ENCODE measurements at places on chromosomes 16 and 17.

DNA sequence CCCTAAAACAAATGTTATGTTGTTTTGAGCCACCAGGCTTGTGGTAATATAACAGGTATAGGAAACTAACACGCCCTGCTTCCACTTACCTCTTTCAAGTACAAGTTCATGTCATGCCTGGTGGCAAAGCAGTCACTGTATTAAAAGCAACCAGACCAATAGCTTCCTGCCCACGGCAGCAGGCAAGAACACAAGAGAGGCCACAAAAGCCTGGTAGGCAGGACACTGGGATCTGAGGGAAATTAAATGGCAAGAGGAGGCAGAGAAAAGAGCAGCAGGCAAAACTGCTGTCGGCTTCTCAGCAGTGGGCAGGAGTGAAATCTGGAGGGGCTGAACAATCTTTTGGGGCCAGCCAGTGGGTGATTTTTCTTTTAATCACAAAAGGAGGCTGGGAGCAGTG lies 2.2 kb downstream of the CYTH1 start:
- DNase-seq, result peak; percentile 43

DNA sequence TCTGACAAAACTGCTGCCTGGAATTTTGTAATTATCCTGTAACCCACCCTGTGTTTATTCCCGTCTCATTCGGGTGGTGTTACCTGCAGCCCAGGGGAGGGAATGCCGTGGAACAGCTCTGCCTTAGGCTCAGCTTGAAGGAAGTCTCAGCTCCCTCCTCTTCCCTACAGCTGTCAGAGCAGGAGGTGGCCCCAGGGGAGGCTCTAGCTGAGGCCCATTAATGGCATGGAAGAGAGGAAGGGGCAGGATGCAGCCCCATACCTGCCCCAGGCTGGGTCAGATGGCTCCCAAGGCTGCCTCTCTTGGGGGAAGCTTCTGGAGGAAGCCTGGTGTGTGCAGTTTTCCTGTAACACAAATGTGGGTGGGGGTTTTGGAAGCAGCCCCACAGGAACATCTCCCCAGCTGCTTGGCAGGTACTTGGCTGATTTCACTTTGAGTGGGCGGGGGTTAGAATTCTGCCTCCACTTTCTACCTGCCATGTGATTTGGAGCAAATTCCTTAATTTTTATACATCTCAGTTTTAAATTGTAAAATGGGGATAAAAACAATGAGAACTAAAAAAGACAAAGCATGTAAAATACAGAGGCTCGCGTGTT lies 103.9 kb downstream of the MGAT5B start:
- no peak for DNase-seq

DNA sequence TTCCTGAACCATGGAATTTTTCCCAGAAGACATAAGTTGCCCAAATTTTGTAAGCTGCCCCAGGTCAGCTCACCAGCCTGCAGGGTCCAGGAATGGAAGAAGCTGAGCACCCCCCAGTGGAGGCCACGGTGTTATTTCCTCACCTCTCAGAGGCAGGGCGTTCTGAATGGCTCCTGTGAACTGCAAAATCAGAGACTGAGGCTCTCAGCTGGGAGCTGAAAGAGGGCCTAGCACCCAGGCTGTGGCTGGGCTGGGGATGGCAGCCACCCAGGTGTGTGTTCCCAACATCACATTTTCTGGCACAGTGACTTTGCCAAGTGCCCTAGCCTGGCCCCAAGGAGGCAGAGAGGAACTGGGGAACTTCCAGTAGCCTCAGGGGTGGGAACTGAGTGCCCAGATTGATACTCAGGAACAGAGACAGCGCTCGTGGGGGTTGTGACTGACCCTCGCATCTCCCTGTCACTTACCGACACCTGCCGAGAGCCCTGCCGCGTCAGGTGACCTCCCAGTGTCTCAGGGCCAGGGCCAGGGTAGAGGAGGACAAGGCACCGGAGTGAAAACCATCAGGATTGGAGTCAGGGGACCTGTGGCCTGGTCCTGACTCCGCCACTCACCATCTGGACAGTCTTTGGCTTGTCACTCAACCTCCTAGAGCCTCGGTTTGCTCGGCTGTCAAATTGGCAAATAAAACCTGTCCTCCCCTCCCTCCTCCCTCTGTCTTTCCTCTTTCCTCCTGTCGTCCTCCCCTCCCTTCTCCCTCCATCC lies 11.3 kb downstream of the CACNG4 start:
- DNase-seq, result no peak

- no peak for DNase-seq
These were observed 97.4 kb upstream of the CACNG5 start for GRCh38 chr17:66737524-66737923.

GRCh38 chr17:58402047-58402446 lies 15.3 kb downstream of the RNF43 start:
- DNase-seq, result no peak

DNA sequence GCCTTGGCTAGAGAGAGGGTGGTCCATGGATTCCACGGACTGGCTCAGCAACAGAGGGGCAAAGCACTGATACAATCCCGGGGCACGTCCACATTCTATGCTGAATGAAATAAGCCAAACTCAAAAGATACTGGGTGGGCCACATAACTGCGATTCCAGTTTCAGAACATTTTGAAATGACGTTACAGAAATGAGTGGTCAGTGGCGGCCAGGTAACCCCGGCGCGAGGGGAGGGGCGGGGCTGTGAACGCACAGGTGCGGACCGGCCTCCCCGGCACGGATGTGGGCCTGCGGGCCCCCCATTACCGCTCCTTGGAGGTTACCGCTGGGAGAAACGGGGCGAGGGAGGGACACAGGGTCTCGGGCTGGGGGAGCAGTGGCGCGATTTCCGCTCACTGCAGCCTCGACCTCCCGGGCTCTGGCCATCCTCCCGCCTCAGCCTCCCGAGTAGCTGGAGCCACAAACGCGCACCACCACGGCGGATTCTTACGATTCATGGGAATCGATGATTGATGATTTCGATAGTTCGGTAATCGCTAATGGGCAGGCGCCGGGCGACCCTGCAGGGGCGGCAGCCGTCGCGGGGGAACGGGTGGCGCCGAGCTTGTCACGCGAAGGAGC lies 559 bp downstream of the MVD start:
- peak; percentile 68 for DNase-seq

- no peak for DNase-seq
These were observed 91.3 kb downstream of the MAF start for GRCh38 chr16:79509211-79509631.

DNA sequence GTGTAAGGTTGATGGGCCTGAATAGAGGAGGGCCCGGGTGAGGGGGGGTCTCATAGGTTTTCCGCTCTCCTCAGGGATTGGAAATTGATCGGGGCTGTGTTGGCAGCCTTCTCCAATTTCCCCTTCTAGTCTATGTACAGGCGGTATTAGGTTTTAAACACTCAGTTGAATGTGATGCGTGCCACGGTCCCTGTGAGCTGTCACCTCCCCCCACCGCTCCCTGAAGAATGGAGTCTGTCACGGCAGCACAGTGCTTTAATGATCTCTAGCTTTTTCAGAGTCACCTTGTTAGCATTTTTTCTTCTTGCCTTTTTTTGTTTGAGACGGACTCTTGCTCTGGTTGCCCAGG lies 800 bp downstream of the COX4I1 start:
- DNase-seq, result no peak

- DNase-seq, result peak; percentile 70
These were observed 891 bp downstream of the CORO1A start for GRCh38 chr16:30184096-30184890.

- no peak for DNase-seq
These were observed 71.1 kb upstream of the AMZ2 start for GRCh38 chr17:68176718-68177117.

- peak; percentile 94 for DNase-seq
These were observed at the start of gene EPOP for GRCh38 chr17:38674749-38675615. TSS of gene EPOP (minus strand) at chr17:38674957. CDS start at chr17:38674495, 462 bp downstream.

DNA sequence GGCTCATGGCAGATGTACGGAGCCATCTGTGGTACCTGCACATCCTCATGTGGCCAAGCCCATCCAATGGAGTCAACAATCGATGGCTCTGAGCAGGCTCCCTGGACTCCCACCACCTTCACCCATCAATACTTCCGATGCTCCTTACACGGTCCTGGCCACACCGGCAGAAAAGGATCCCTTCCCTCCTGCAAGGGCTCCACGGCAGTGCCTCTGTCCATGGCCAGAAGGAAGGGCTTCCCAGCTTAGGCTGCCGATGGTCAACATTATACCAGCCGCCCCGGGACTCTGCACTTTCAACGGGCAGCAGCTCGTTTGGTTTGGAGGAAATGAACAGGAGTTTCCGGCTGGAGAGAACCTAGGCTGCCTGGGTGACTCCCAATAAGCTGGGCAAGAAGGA lies 13.2 kb downstream of the SLX4 start:
- no peak for DNase-seq

- no peak for DNase-seq
These were observed 56.4 kb downstream of the ABR start for GRCh38 chr17:1123393-1123831.

DNA sequence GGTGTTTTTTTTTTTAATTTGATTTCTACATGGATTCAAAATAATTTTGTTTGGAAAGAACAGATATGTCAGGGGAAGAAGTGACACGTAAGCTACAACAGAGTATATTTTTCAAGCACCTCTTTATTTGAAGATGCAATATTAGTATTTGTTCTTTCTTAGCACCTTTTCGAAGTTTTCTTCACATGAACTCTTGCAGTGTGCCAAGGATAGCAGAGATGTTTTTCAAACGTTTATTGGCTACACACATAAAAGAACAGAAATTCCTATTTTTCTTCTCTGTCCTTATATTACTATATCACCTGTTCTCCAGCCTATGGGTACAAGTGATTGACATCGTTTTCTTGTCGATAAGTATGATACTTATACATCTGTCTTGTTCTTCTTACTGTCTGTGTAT lies 192.7 kb upstream of the TBX2 start:
- DNase-seq, result no peak

DNA sequence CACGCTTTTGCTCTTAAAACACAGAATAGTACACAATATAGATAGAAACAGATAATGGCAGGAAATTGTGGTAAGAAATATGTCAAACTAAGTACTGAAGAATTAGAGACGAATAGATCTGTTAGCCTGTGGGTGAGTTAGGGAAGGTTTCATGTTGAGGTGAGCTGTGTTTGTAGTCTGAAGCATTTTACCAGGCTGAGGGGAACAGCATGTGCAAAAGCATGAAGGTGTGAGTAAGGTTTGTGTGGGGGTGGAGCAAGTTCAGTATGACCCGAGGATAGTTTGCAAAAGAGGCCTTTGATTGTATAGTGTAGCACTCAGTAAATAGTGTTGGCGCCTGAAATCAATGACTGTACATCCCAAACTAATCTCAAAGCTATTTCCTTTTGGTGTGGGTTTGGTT lies 13.8 kb downstream of the IGSF6 start:
- no peak for DNase-seq

DNA sequence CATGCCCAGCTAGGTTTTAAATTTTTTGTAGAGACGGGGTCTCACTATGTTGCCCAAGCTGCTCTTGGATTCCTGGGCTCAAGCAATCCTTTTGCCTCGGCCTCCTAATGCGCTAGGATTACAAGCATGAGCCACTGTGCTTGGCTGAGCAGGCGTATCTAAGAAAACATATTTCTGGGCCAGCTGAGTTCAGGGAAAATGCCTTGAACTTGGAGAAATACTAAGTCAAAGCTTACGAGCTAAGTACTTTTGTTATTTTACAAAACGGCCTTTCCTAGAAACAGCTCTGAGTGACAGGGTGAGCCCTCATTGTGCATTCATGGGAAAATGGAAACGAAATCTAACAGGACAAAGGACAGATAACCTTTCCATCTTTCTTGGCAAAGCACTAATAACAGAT lies 24.7 kb downstream of the DNAI2 start:
- DNase-seq, result no peak

GRCh38 chr17:15263206-15263579 lies 1.9 kb downstream of the PMP22 start:
- peak; percentile 78 for DNase-seq

DNA sequence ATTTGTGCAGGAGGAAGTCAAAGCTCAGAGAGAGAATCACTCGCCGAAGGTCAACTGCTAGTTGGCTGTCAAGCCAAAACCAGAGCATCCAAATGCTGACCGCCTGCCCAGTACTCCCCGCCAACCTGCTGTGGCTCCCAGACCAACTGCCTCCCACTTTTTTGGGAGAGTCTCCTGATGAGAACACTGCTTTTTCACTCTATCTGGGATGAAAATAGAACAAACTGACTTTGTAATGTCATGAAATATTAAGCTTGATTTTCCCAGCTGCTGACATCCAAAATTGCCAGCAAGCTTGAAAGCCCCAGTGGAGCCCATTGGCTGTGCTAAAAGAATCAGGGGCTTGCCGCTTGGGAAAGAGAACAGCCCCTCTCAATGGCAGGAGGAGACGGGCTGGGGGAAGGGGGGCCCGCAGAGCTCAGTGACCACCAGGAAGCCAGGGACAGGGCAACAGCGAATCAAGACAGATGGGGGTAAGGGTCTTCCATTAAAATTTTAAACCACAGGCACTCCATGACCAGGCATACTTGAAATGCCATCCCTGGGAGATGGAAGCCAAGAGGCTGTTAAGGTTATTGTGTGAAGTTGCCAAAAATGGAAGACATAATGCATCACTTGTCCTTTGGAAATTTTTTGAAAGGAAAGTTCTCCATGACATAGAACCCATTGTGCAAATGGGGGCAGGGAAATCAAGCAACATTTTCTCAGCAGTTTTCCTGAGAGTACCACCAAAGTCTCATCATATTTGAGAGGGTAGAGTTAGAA lies 125.7 kb upstream of the CDH5 start:
- DNase-seq, result no peak

DNA sequence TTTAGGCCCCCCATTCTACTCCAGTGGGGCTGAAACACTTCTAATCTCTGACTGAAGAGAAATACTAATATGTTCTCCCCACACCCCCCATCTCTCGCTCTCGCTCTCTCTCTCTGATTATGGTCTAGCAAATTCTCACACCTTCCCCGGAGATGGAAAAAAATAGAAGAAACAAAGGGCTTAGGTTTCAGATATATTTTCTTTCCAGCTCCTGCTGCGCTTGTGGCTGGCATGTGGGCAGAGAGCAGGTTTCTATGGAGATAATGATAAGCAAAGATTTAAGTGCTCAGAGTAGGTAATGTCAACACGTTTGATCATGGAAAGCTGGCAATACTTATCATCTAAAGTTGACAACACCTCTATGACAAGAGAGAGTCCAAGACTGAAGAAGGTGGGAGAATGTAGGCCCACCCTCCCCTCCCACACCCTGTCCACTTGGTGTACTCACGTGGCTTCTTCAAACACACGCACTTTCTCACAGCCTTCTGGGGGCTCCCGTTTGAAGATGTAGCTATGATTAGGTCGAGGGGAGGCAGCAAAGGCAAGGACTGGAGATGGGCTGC lies 8.0 kb upstream of the SLC35B1 start:
- no peak for DNase-seq

DNA sequence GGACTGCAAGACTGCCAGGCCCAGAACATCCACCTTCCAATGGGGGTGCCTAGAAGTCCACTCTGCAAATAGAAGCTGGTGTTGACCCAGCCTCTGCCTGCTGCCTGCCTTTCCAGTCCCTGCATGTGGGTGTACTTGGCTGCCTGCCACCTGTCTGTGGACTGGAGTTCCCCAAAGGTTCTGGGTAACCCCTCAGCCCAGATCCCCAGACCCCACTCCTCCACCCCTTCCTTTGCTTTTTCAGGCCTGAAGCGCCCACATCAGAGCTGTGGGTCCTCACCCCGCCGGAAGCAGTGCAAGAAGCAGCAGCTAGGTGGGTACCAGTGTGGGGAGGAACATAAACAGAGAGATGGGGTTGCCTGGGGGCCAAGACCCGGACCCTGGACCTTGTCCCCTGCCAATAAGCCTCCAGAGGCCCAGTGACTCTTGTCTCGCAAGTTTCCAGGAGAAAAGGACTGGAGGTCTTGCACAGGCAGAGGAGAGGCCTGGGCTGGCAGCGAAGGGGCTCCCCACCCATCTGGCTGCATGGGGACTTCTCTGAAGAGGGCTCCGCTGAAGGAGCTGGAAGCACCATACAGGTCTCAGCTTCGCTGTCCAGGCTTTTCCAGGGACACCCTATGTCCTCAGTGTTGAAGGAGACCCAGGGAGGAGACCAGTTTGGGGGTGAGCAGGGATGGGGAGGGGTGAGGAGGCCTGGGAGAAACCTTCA lies 34.3 kb downstream of the NLRC5 start:
- no peak for DNase-seq

Data from upper lobe of right lung (tissue), 1 donor.